ENCODE measurements at places on chromosomes 3 and 15. TPM values are rescaled to one million over a fixed set of nuclear protein-coding genes. Genes with fewer than 3 reads are reported as not detected.

Gene CIB2
- 8.5 TPM for total RNA-seq

DNA sequence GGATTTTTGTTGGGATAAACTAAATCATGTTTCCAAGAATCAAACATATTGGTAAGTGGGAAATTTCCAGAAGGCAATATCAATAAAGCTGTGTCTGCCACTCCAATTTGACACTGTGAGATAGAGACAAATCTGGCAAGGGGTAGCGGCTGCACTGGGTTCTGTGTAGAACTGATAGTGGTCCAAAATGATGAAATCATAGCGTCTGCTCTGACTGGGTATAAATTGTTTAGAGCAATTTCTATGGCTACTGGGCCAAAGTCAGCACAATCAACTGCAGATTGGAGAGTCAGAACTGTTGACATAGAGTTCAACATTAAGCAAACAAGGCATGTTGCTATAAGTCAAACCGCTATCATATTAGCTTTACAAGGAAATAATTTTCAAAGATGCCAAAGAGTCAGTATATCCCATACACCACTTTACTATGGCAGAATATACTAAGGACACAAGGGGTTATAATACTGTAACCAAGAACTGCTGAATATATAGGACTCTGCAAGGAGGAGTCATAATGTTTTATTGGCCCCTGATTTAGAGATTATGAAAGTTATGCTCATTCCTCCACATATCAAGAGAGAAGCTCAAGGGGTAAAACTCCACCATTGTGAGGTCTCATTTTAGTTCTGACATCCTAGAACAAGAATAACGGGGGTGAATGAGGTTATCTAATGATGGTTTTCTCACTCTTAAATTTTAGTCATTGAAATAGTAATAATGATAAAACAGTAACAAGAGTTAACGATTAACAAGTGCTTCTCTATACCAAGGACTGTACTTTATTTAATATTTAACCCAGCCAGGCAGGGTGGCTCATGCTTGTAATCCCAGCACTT lies 309.7 kb upstream of the GADL1 start:
- no peak for DNase-seq

GRCh38 chr15:70245932-70246622 lies 148.4 kb upstream of the TLE3 start:
- DNase-seq, result no peak

GRCh38 chr15:27660676-27661075 lies 438.4 kb downstream of the OCA2 start:
- no peak for DNase-seq

DNA sequence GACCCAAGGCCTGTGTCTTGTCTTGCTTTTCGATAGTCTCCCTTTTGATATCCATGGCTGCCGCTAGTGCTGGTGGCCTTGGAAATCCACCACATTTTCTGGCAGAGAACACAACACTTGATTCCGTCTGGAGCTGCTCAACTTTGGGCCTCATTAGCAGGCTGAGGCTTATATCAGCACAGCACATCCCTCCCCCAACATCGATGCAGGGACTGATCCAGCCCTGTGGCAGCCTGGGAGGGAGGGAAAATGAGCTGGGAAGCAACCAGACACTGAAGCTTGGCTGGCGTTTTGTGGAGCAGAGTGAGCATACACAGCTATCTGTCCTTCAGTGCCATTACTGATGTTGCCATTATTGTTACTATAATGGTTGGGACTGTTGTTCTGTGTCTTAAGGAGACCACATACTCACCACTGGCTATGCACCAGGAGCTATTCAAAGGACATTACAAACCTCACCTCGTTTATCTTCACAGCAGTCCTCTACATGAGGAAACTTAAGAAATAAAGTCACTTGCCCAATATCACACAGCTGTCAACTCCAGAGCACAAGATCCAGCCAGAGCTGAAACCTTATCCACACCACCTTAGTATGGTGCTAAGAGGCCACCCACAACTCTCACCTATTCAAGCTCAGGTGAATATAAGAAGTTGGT lies 102.9 kb downstream of the SUCLG2 start:
- no peak for DNase-seq

DNA sequence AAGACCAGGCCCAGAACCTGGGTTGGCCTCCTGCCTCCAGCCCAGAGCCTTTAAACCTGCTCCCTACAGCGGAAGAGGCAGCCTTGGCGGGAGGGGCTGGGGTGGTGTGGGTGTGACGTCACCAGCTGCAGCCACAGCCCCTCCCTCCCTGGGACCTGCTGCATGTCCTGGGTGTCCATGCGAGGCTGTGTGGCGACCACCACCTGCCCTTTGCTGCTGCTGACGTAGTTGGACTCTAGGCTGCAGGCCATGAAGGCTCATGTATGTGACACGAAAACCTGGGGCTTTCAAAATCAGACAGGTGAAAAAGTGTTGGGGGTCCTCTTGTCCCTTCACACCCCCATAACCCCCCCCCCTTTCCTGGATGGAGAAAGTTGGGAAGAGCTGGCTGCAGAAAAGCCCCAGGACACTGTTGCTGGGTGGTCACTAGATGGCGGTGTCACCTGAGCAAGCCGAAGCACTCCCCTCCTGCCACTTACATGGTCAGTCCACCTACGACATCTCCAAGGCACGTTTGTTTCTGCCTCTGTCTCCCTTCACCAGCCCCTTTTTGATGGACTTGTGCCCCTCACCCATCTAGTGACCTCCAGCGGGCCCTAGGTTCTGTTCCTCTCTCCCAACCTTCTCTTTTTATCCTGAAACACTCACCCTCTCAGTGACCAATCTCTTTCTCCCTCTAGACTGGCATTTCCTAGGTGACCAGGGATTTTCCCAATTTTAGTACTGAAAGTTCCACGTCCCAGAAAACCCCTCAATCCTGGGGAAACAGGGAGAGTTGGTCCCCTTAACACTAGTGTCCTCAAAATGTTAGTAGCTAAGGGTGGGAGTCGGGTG lies 35.2 kb downstream of the SLC6A20 start:
- no peak for DNase-seq
